Stimulated activated CD8-positive, alpha-beta memory T cell treated with anti-CD3 and anti-CD28 coated beads, Interleukin-4, amount 100 ng/mL, for 1 hour (primary cell): ENCODE measurements at places on chromosomes 16 and 17.

GRCh38 chr16:65476448-65476955 lies 354.6 kb upstream of the CDH11 start:
- DNase-seq = no peak

GRCh38 chr16:65021852-65022595 lies 99.8 kb downstream of the CDH11 start:
- DNase-seq = no peak

DNA sequence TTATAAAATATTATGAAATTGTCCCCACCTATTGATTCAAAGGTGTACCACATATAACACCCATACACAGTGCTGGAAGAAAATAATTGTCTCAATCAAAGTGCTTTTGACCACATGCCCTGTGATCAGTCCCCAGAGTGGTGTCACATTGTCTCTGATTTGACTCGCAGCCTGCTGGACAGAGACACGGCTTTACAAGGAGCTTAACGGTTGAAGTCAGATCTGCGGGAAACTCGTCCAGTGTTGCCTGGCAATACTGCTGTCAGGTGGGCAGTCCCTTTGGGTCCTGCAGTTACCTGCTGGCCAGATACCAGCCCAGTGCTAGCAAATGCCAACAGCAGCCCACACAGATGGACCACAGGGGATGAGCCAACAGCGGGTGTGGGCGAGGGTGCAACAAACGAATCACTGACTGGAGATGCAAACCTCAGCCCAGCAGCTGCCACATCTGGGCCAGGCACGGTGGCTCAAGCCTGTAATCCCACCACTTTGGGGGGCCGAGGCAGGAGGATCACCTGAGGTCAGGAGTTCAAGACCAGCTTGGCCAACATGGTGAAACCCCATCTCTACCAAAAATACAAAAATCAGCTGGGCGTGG lies 26.2 kb upstream of the SSTR2 start:
- no peak for DNase-seq

DNA sequence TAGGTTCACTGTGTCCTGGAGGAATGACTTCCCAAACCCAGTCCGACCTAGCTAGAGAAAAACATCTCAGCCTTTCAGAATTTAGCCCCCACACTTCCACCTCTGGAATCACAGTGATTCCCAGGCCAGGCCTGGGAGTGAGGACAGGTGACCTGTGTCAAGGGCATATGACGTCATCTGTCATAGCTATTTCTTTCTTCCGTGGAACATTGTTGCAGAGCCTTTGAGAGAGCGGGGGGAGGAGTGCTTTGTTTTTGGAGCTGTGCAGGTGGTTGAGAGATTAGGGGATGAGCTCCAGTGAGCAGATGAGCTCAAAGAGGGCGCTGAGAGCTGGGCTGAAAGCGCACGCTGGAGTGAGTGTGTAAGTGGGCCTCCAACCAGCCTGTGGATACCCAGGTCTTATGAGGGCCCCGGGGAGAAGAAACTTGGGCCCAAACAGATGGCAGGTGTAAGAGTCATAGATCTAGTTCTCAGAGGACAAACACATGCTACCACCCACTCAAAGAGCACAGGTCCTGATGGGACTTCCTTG lies 344.8 kb downstream of the SNX29 start:
- no peak for DNase-seq

- no peak for DNase-seq
These were observed 37.9 kb downstream of the AMFR start for GRCh38 chr16:56387396-56387795.

GRCh38 chr17:78180083-78180482 lies 6.8 kb downstream of the TK1 start:
- DNase-seq = no peak

DNA sequence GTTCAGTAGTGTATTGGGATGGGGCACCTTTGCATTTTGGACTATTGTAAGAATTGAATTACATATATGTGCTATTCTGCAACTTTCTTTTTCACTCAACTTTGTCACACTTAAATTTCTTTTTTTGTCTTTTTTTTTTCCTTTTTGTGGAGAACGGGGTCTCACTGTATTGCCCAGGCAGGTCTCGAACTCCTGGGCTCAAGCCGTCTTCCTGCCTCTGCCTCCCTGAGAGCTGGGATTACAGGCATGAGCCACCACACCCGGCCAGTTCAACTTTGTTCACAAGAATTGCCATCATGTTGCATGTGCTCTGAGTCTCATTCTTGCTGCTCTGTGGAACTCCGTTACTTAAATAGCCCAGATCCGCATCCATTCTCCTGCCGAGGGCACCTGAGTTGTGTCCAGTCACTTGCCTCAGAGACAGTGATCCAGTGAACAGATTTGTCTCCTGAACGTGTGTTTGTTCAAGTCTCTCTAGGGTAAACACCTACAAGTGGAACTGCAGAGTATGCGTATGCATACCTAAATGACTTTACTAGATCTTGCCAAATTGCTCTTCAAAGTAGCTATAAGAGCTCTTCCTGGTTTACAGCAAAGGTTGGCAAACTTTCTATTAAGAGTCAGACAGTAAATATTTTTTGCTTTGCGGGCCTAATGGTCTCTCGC lies 3.4 kb upstream of the SLC38A10 start:
- DNase-seq = no peak

GRCh38 chr16:57763285-57764005 lies 27.9 kb downstream of the KATNB1 start:
- no peak for DNase-seq

GRCh38 chr17:8696426-8696825 lies 48.2 kb downstream of the CCDC42 start:
- DNase-seq = no peak

DNA sequence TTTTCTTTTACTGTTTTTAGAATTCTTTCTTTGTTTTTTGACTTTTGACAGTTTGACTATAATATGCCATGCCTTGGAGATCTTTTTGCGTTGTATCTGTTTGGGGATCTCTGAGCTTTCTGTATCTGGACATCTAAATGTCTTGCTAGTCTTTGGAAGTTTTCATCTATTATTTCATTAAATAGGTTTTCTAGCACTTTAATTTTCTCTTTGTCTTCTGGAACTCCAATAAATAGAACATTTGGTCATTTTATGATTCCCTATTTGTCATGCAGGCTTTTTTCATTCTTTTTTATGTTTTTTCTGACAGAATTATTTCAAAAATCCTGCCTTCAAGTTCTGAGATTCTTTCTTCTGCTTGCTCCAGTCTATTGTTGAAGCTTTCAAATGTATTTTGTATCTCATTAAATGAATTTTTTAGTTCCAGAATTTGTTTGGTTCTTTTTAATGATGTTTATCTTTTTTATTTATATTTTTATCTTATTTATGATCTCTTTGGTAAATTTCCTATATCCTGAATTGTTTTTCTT lies 201.4 kb downstream of the CHD9NB start:
- DNase-seq = no peak

- no peak for DNase-seq
These were observed 374.6 kb upstream of the ASIC2 start for GRCh38 chr17:33667671-33668070.

- DNase-seq = no peak
These were observed 8.1 kb downstream of the CYGB start for GRCh38 chr17:76529224-76530094.

GRCh38 chr17:37683454-37683984 lies 40.3 kb upstream of the DDX52 start:
- no peak for DNase-seq

DNA sequence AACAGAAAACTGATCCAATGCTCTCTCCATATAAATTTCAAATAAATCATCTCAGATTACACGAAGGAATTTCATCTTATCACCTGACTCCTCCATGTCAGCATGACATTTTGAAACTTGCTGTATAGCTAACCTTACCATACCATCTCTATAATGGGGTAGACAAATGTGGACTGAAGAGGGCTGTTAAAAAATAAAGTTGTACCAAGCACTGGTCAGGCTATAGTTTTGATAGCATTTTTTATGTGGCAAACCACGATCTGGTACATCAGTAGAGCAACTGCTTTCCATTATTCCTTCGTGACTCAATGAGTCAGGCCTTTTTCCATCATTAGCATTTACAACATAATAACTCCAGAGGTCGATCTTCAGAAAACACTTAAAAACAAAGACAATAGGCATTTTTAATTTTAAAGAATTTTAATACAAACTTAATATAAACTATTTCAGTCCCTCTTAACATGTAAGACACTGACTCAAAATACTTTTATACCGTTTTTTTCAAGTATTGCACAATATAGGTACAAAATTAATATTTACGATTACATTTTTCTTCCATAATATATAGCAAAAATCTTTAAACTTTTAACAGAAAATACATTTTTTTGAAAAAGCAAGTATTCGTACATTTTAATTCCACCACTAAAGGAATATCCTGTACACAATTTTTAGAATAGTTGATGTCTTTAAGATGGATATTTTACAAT lies 4.2 kb downstream of the TOB1 start:
- DNase-seq = no peak

- DNase-seq = no peak
These were observed 34.0 kb downstream of the PGS1 start for GRCh38 chr17:78412403-78412802.

DNA sequence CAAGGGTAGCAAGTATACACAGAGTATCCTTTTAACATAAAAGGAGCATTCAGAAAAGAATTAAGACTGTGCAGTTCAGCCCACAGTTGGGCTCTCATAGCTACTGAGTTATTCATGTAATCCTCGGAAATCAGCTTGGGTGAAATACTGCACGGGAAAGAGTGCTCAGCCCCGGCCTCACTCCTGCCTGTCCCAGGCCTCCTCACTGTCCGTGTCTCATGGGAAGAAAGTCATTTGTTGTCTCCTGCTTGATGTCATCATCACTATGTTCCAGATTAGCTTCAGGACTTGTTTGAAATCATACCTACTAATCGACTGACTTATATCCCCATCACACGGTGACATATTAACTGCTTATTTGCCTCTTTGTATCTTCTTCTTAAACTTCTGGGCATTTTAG lies 223.3 kb upstream of the CHMP6 start:
- DNase-seq = no peak

- DNase-seq = no peak
These were observed 70.0 kb downstream of the ADCY9 start for GRCh38 chr16:4046221-4046620.

DNA sequence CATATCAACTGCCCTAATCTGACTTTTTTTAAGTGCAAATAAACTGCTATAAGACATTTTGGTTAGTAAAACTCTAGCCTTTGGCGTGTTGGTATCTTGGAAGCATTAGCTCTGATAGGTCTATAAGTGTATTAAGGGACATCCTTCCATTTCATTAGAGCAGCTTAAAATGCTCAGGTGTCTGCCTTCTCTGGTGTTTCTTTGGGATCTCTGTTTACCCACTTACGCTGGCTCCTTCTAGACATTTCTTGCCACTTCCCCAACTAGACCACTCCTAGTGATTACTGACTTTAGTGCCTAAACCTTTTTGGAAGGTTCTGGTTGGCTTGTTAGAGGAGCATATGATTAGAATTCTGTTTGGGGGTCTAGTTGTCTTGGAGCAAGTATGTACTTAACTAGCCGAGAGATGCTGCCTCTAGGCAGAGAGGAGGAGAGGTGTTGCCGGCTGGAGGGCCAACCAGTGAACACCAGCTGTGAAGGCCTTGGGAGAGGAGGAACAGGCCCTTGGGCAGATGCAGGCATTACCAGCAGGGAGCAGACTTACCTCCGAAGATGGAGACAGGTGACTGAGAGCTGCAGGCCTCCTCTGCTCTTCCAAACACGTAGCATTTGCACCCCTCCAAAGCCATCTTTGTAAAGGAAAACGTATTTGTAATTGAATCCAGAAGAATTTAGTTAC lies 15.2 kb upstream of the CLEC18C start:
- no peak for DNase-seq

- DNase-seq = no peak
These were observed 30.7 kb upstream of the ZNF267 start for GRCh38 chr16:31842864-31843263.

GRCh38 chr17:72382971-72383722 lies 262.3 kb downstream of the SOX9 start:
- no peak for DNase-seq

GRCh38 chr17:32349503-32349853 lies 479 bp upstream of the ZNF207 start:
- no peak for DNase-seq

DNA sequence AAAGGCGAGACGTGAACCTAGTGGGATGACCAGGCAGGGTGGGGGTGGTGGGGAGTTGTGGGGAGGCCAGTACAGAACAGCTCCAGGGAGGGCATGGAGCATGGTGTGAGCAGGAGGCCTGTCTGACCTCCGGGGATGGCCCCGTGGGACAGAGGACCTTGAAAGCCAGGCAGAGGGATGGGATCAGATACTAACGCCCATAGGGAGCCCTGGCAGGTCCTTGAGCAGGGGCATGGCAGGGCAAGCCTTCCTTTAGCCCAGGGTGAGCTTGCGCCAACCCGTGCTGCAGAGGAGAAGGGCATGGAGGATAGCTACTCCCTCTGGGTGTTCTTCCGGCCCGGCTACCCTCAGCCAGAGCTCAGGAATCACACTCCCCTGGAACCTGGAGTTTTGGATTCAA lies 35.3 kb downstream of the TMEM235 start:
- no peak for DNase-seq

- no peak for DNase-seq
These were observed 24.3 kb upstream of the MARCHF10 start for GRCh38 chr17:62832405-62832804.

- DNase-seq = no peak
These were observed 1342.5 kb downstream of the TP53TG3F start for GRCh38 chr16:34801875-34802274.

- DNase-seq = no peak
These were observed 2.7 kb downstream of the C1QTNF1 start for GRCh38 chr17:79026376-79027273.

- no peak for DNase-seq
These were observed 2.8 kb upstream of the RAPGEFL1 start for GRCh38 chr17:40174514-40174913.
